ENCODE measurements at places on chromosomes 3 and 15.

GRCh38 chr15:40055576-40056293, 16.8 kb upstream of the SRP14 start:
- peak; percentile 61 for DNase-seq

GRCh38 chr3:114379266-114379665, 85.4 kb downstream of the TIGIT start:
- no peak for DNase-seq

DNA sequence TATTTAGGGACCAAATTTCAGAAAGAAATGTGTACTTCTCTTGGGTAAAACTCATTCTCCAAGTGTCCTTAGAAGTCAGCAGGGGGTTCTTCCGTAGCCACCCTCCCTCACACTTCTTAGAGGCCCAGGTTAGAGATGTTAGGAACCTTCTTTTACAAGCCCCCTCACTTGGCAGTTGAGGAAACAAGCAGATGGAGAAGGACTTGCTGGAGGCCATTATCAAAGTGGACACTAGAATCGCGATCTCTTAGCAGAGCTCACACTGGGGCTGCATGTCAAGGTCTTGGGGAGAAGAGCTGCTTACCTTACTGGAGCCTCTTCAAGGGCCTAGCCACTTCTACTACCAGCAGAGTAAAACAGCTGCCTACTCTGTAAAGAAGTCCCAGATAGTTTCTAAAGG, 69.4 kb upstream of the POLG start:
- no peak for DNase-seq

DNA sequence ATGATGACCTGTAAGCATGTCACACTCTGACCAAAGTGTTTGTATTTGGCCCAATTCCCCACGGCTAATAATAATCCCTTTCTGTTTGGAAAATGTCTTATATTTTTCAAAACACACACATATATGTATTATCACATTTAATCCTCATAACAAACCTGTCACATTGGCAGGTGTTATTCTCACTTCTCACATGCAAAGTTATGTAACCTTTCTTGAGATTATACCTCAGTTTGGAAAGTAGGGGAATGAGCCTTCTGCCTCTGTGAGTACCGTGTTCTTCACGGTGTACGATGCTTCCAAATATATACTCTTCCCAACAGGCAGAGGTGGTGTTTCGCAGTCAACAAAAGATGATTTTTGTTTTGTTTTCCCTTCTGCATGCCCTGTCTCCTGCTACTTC, 205.6 kb downstream of the TP63 start:
- DNase-seq, result no peak

DNA sequence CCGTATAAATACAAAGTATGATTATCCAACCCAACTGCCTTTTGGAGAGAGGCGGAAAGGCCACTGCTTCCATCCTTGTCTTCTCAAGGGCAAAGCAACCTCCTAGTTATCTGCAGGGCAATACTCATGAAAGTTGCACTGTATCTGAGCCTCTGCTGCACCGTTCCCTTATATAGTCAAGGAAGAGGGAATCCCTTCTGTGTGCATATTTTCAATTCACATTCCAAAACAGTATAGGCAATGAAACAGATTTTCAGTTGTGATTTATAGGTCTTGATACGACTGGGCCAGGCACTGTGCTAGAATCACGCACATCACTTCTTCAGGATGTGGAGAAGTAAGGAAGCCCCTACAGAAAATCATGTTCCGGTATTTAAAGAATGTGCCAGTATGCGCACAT, 455.7 kb downstream of the FOXP1 start:
- peak; percentile 28 for DNase-seq

All from RPMI7951 (cell line).